ENCODE measurements at places on chromosomes 6 and 20.

GRCh38 chr6:56827908-56828649 is 126.8 kb upstream of the BEND6 start:
- DNase-seq: no peak

GRCh38 chr6:54988576-54988975 is 142.0 kb downstream of the FAM83B start:
- no peak for DNase-seq

DNA sequence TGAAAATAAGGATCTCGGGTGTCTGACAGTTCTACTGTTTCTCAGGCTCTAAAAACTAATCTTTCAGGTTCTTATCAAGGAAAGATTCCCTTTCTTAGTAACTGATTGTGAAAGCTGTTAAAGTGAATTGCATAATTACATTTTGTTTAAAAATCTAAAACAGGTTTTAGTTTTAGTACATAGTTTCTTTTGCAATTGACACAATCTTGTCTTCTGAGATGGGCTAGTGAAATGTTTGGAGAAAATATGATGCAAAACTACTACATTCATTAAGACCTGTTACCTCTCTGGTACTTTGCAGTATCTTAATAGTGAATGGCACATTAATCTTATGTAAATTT is 298.4 kb downstream of the UTRN start:
- DNase-seq: no peak

GRCh38 chr6:3707024-3707423 is 44.5 kb downstream of the PXDC1 start:
- no peak for DNase-seq

- no peak for DNase-seq
Observed at GRCh38 chr6:56618050-56618449, 24.6 kb downstream of the DST start.

GRCh38 chr6:37698264-37699137 is 818 bp upstream of the MDGA1 start:
- peak; percentile 25 for DNase-seq

DNA sequence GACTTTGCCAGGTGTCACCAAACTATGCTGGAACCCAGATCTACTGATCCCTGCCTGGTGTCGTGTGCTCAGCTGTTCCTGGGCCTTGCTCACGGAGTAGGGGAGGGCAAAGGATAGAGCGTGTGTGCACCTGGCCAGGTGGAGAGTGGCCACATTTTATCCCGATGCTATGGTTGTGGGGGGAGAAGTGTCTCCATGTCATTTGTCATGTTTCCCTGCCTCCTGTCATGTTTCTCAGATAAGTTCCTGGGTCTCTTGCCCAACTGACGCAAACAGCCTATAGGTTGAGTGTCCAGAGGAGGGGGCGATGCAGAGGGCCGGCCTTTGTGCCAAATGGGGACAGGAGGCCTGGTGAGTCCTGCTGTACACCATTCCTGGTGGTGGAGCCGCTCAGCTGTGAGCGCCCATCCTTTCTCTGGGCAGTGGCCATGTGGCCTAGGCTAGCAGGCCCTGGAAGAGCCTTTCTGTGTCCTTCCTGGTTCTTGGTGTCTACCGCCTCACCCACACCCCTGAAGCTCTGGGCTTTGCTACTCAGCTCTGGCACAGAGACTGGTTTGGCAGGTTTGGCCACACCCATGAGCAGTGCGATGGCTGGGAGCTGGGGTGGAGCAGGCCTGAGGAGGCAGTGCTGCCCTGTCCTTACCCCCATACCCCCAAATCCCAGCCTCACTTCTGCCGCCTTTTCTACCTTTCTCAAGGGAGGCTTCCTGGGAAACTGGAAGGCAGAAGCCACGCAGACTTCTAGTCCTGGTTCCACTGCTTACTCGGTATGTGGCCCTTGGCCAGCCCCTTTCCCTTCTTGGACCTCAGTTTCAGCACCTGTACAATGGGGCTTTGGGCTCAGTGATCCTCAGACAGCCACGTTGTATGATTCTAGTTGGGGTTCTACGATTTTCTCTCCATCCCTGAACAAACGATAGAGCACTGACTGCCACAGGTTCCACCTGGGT is 32.3 kb upstream of the EPB41L1 start:
- DNase-seq: no peak

DNA sequence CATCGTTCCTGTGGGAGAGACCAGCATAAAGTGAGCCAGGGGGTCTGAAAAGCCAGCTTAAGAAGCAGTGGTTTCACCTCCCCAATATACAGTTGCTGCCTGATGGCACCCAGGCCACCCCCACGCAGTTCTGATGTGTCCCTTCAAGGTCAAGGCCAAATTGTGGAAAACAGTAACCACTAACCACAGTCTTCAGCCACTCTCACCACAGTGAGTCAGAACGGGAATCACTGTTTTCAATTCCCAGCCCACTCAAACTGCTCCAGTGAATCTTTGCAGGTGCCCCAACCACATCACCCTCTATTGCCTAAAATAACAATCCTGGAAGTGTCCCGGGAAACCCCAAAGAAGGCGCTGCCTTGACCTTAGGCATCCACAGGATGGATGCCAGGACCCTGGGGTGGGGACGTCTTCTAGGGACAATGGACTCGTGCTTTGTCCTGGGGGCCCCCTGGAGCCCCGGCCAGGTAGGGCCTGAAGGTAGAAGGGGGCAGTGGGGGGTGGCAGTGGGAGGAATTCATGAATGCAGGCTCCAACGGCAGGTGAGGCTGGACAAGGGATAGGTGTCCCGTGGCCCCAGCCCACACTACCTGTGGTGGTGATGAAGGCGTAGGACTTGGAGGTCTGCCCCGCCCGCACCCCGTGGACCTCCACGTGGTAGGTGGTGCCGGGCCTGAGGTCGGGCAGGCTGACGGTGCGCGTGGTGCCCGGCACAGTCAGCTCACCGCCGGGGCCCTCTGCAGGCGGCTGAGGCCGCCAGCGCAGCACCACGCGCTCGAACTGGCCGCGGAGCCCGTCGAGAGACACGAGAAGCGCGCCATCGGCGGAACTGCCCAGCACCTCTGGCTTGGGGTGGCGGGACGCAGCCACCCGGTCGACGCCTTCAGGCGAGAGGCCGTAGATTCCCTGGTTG is 22.2 kb downstream of the TNXB start:
- DNase-seq: no peak
